Psoas muscle (tissue), 8 donors: ENCODE measurements at places on chromosomes 4 and X.
A peak's percentile ranks its signal among the peaks of the same experiment; 100 is the strongest.

DNA sequence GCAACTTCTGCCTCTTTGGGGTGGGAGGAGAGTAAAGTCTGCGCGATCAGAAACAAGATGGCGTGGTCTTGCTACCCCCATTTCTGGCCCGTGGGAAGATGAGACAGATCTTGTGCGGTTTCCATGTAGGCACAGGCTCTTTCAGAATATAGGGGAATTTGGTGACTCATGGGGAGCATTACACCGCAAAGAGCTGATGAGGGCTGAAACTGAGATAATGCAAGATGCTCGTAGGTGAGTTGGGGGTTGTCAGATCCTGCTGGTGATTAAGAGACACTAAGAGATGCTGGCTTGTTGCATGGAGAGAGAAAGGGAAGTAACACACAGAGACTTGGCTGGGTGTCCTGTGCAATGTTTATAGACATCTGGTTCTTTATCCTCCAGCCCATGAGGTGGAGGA, 1.5 kb downstream of the EVC start:
- DNase-seq: no peak

- no peak for DNase-seq
Measured at GRCh38 chr4:2942037-2942531, 21.1 kb downstream of the NOP14 start.

- no peak for DNase-seq
Measured at GRCh38 chr4:100895556-100896197, 377.9 kb upstream of the EMCN start.

DNA sequence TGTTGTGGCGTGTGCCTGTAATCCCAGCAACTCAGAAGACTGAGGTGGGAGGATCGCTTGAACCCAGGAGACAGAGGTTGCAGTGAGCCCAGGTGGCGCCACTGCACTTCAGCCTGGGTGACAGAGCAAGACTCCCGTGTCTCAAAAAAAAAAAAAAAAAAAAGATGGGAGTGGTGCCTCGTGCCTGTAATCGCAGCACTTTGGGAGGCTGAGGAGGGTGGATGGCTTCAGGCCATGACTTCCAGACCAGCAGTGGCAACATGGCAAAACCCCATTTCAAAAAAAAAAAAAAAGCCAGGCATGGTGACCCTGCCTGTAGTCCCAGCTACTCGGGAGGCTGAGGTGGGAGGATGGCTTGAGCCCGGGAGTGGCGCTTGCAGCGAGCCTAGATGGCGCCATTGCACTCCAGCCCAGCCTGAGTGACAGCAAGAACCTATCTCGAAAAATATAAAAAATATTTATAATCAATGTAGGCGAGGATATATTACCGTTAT, 27.0 kb downstream of the EIF2S3 start:
- DNase-seq: peak; percentile 71

DNA sequence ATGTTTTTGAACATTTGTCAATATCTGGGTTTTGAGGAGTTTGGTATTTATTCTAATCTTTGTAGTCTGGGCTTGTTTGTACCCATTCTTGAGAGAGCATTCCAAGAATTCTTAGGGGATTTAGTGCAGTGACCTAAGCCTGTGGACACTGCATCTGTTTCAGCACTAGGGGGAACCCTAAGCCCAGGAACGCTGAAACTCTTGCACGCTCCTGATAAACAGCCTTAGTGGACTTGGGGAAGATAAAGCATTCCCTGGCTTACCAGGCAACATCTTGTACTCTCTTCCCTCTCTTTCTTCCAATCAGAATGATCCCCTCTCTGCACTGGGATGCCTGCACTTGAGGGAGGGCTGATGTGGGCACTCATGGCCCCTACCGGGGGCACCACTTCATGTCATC, 654.9 kb upstream of the HTR2C start:
- no peak for DNase-seq

GRCh38 chrX:1178580-1179057, 33.8 kb downstream of the CRLF2 start:
- no peak for DNase-seq

- no peak for DNase-seq
Measured at GRCh38 chrX:15525664-15526416, 25.2 kb downstream of the BMX start.

GRCh38 chrX:10030570-10030969, 63.4 kb downstream of the CLDN34 start:
- DNase-seq: no peak

- no peak for DNase-seq
Measured at GRCh38 chr4:80361329-80361900, 25.9 kb downstream of the CFAP299 start.

- no peak for DNase-seq
Measured at GRCh38 chr4:3235581-3235980, 13.4 kb upstream of the MSANTD1 start.

DNA sequence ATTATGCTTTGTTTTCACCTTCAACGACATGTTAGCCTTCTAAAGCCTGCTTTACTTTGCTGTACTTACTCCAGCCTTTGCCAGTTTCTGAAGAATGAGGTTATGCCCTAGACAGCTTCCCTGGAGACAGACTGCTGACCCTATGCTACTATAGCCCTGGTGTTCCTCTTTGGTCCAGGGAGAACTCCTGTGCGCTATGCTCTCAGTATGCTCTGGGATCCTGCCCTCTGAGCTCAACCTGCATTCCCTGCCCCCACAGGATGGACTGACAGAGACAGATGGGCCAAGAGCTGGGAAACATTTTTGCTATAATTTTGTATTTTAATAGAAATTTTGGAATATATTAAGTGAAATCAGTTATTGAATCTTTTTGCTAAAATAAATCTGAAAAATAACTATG, 425.9 kb downstream of the TMA16 start:
- no peak for DNase-seq

- DNase-seq: no peak
Measured at GRCh38 chr4:25061602-25062001, 30.9 kb upstream of the LGI2 start.

DNA sequence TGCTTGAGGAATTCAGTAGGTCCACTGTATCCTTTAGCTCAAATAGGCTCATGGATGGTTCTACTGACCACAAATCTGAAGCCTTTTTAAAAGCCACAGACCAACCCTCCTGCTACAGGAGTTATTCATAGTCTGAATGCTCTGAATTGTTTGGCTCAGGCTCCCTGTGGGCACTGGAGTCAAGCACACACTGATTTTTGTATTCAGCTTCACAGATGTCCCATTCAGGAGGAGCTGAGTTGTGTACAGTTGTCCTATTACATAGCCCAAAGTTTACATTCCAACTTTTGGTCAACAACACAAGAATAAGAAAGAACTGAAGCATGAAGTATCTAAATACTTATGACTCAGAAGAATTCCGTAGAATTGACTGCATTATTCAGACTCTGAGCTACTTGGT, 243.9 kb downstream of the UNC5C start:
- no peak for DNase-seq

GRCh38 chrX:155643240-155643639, 30.5 kb upstream of the TMLHE start:
- no peak for DNase-seq

GRCh38 chrX:146449243-146449642, 360.3 kb upstream of the CXorf51B start:
- no peak for DNase-seq

DNA sequence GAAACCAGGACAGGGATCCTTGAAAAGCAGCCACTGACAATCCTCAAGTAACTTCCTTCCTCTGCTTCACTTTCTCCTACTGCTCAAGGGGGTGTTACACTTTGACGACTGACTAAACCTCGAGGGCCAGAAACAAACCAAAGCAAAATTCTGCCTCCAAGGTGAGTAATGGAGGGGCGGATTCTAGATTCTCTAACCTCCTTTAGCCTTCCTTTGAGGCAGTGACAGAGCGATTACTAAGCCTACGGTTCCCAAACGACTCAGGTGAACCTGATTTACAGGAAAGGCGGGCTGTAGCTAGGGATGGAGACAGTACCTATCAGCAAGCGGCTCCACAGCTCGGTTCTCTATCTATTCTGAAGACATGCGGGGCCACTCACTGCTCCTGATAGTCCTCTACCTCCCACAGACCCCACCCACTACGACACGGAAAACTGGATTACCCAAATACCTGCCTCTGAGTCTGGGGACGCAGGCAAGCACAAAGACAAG, 487 bp downstream of the TBCK start:
- DNase-seq: no peak

GRCh38 chr4:122453384-122453995, 3.0 kb downstream of the IL2 start:
- no peak for DNase-seq

DNA sequence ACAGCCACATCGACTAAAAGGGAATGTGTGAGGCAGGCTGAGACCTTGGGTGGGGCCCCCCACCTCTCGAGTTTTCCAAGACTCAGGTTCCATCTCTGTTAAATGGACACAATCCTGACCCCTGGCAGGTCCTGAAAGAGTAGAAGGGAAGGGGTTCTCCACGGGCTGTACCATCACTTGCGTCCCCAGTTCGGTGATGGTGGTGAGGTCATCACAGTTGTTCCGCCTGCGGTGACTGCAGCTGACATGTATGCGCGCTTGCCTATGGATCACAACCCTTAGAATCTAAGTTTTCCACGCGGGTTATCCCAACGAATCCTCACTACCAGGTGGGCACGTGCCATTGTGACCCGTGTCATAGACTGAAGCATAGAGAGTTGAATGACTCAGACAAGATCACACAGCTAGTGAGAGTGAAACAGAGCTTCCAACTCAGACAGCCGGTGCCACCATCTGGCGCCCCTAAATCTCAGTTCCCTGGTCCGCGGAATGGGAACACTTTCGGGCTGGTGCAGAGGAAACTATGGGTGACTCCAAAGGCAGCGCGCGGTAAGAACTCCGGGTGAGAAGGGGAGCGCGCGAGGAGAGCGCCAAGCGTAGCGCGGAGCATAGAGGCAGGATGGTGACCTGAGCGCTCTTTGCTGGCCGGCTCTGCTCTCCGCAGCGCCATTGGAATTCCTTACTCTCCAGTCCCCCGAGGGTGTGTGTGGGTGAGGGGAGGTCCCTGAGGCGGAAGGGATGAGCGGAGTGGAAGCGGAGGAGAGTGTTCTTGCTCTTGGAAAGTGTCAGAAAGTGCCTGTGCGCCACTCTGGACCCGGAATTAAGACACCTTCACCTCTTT, 10.5 kb downstream of the MSX1 start:
- no peak for DNase-seq

DNA sequence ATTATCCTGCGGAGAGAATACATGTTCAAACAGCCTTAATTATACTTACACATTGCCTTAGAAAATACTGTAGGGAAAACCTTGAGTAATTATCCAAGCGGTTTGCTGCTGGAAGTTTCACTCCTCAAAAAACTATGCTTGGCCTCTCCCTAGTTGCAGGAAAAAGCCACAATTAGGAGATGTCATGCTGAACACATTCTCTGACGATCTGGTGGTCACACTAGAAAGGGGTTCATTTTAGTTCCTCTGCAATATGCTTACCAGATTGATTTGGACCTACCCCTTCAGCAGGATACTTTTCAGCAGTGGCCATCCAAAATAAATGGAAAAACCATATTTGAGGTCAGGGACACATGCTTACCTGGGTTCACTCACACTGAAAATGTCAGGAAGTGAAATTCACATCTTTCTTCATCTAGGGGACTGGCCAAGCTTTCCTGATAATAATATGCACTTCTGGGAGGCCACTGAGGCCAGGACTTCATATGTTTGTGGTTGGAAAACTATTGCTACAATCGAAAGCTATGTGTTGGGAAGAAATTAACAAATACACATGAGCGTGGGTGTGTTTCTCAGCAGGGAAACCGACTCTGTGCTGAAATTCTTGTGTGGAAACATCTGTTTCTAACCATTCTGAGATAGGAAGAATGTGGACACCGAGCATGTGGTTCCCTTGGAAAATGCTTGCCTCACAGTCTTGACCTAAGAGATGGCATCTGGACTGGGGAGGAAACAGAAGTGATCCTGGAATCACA, 68.8 kb downstream of the ATXN3L start:
- no peak for DNase-seq

GRCh38 chrX:114611018-114611619, 27.2 kb downstream of the HTR2C start:
- no peak for DNase-seq

DNA sequence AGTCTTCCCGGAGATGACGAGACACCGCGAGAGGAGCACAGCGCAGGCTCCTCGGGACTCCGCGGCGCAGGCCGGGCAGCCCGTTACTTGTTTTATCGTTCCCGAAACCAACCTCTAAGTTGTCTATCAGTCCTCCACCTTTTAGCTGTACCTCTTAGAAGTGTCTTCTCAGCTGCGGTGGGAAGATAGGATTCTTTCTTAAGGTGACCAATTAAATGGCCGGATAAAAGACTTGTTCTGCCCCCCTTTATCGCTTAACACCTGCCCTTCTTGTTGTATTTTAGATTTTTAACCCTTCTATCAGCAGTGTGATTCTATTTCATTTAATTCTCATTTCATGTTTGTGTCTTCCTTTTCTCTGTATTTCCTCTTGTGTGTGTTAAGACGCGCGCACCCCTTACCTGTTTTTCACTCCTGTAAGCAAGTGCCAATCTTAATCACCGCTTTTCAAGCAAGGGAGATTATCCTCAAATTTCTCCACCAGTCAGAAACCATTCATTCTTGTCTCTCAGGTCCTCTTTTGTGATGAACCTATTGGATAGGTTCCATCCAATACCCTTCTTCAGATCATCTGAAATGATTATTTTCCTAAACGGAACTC, at the start of gene SLC9B2:
SLC9B2 (minus strand) TSS at position 15 of the 601 bp plus-strand sequence. CDS start 9,211 bp downstream, outside the sequence.
- DNase-seq: no peak

DNA sequence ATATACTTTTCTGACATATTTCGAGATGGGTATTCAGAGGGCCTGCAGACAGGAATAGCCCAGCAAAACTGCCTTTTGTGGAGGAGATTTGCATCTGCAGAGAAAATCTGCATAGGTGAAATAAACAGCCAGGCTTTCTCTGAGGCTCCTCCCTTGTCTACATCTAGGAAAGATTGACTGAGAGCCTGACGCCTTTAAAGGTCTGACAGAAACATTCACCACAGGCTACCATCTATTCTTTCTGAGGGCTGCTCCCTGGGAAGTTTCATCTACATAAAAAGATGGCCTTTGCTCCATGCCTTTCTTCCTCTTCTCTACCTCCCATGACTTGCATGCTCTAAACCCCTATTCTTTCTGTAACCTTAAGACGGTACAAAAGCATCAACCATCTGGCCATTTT, 55.0 kb upstream of the AP1S2 start:
- DNase-seq: no peak

GRCh38 chr4:82905205-82905604, 4.7 kb downstream of the THAP9 start:
- DNase-seq: no peak

DNA sequence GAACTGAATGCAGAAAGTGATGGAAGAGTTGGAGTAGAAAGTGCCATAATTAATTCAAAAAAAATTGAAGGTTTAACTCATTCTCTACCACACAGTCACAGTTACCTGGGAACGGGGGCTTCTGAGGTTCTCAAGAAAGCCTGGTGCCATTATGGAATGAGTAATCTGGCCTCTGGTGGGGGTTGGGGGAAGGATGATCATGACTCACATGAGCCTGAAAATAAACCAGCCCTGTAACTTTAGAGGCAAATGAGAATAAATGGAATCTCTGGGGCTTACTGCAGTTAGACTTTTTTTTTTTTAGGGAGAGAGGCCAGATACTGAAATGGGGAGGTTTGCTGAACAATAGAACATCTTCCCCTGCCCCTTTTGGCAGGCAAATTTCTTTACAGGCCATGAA, 55.3 kb downstream of the SOD3 start:
- peak; percentile 18 for DNase-seq

GRCh38 chr4:75142382-75142781, 209.5 kb downstream of the PARM1 start:
- DNase-seq: no peak

- no peak for DNase-seq
Measured at GRCh38 chr4:148211533-148211932, 230.7 kb downstream of the NR3C2 start.
